ENCODE measurements at places on chromosomes 5 and 9. TPM values are rescaled to one million over a fixed set of nuclear protein-coding genes. Genes with fewer than 3 reads are reported as not detected.

DNA sequence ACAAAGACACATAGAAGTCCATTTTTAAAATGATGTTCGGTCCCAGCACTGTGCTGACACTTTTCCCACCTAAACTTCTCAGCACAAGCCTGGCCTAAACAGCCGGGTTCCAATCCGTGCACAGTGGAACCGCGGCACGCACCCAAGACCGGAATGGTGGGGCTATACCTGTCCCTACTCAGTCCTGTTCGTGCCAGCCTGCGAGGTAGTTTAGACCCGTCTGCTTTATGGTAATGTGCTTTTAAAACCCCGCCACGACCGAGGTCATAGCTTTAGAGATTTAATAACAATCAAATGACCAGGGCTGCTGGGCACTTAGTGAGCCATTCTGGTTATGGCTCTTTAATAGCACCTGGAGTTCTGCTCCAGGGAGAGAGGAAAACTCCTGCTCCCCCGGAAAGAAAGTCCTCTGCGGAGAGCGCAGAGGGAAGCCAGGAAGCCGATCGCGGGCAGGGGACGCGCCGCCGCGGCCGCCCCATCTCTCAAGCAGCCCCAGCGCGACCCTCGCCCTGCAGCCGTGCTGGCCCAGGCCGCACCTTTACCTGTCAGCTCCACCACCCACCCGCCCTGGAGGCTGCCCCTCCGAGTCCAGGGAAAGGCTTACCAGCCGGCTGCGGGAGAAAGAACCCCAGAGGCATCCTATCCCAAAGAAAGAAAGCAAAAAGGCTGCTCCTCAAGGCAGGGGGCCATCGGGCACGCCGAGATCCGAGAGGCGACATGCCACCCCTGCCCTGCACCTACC lies 511 bp downstream of the ARL15 start:
- DNase-seq, result peak; percentile 61

GFI1B gene
- not detected for total RNA-seq

DNA sequence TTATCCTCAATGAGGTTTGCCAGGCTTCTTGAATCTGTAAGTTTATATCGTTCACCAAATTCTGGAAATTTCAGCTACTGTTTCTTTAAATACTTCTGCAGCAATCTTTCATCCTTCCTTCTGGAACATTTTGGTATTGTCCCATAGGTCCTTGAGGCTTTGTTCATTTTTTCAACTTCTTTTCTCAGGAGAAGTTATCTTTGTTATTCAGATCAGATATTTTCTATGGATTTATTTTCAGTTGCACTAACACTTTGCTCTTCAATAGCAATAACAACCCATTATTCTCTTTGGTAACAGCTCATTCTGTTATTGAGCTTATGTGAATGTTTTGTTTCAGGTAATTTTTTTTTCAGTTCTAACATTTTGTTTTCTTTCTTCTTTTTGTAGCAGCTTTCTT lies 13.5 kb downstream of the SNX2 start:
- no peak for DNase-seq

DNA sequence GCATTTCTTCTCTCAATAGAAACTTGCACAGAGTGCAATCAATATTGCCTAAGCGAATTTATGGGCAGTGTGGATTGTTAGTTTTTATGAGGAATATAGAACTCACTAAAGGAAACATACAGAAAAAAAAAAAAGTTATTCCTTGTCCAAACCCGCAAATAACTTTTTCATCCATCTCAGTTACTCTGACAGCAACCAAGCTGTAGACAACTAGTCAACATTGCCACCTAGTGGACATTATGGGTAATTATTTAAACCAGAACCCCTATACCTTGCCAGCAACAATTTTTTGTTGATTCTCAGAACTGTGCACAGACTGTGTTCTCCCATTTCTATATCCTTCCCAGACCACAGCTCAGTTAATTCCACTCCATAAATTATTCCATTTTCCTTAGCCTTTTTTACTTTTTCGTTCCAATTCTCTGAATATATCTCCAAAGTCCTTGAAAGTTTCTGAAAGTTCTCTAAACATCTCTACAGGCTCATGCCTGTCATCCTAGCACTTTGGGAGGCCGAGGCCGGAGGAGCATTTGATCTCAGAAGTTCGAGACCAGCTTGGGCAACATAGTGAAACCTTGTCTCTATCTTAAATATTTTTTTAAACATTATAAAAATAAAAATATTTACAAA lies 2.6 kb upstream of the AFAP1L1 start:
- peak; percentile 81 for DNase-seq

AJM1 gene
- total RNA-seq, result 0.49 TPM

DNA sequence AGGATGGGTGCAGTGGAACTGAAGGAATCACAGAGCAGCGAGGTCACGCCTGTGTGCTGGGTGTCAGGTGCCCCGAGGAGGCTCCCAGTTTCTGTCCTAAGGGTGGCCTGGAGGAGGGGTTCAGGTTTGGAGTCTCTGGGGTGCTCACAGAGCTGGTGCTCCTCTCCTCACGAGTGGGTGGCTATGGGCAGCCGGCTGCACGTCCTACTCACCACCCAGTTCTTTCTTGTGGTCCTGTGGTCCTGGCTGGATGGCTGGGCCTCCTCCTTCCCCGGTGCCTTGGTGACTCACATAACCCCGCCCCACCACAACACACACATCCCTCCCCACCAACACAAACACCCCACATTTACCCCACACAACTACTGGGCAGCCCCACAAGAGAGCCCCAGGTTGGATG lies 9.9 kb upstream of the PTGS1 start:
- DNase-seq, result no peak

GRCh38 chr5:4929092-4929655 lies 211.0 kb upstream of the ADAMTS16 start:
- no peak for DNase-seq

DNA sequence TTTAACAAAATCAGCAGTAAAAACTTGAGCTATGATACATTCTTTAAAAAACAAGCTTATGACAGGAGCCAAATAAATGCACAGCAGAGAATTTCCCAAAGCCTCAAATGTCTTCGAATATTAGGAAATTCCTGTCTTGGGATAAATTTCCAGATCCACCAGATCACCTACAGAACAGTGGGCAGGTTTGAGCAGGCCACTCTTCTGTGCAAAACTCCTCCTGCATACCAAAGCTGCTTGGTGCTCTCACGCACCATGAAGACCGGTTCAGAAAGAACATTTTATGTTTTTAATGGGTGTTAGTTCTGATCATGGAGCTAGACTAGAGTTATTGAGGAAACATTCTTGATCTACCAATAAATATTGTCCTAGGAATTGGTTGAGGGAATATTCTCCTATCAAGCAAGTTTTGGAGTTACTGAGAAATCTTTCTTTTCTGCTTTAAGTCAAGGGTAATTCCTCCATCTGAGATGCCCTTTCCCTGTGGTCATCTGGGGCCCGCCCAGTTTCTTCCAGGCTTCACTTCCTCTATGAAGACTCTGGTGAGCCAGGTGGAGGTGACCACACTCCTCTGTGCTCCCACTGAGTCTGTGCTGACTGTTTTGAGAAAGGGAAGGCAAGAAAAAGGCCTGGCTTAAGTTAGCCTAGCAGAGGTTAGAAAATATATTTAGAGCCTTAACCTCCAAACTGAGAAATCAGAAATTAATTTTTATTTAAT lies 17.9 kb downstream of the TNFSF15 start:
- DNase-seq, result no peak

- DNase-seq, result no peak
Observed at GRCh38 chr9:124820698-124821623, 32.3 kb upstream of the WDR38 start.

DNA sequence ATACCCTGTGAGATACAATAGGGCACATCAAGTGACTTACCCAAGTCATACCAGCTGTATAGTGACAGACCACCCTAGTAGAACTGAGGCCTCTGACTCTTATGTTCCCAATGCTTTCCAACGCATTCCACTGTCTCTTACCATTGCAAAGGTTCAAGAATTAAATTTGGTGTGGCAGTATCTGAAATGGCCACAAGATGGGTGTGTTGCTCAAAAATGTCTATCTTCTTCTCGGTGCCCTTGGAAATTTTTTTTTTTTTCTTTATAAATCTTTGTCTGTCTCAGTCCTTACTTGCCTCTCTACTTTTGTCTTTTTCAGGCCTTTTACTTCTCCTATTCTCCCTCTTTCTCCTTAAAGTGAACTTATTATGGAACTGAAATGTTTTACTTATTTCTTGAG lies 48.4 kb downstream of the GPR21 start:
- peak; percentile 45 for DNase-seq

DNA sequence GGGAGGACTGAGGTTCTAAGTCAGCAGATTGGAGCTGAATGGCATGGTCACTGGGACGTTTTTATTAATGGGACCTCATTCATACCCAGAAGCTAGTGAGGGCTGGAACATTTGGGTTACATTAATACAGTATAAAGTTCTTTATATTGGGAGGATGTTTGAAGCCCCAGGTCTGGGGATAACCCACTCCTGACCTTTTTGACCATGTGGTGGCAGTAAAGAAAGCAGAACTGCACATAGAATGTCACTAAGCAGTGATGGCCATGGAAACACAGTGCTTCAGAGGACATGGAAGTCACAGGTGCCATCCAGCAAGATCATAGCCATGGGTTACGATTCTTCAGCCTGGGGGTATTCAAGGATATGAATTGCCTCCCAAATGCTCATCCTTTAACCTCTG lies 176.0 kb downstream of the ATP10B start:
- no peak for DNase-seq

- no peak for DNase-seq
Observed at GRCh38 chr5:135864503-135865435, 30.3 kb downstream of the SLC25A48 start.

DNA sequence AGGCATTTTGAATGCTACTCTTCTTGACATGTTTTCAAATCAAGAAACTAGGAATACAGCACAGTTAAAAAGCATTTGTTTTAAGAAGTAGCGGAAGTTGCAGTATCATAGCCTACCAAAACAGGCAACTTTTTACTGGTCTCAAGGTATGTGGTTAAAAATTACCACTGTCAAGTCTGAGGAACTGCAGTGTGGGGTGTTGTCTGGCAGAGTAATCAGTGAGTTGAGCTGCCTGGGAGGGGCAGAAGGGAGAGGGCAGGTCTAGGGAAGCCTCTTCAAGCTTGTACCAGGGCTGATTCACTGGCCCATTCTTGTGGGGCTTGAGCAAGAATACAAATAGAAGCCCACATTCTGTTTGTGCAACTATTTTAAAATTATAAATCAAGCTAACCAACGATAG lies 42.4 kb upstream of the SV2C start:
- DNase-seq, result no peak

GRCh38 chr5:167247816-167248215 lies 1043.6 kb upstream of the WWC1 start:
- DNase-seq, result no peak

PLAC8L1 gene
- total RNA-seq, result not detected

DNA sequence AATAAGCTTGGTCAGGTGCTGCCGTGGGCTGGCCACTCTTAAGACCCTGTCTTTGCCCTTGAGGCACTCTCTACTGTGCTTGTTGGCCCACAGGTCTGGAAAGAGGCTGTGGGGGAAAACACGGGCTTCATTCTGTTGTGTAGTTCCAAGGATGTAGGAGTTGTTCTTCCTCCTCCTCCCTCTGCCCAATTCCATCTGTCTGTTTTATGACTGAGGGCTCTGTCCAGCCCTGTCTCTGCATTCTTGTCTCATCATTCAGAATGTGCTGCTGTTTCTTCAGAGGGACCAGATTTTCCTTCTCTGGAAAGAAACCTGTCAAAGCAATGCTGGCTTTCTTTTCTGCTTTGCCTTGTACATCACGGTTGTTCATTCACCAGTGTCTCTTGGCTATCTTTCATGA lies 84.1 kb downstream of the MAP1B start:
- DNase-seq, result no peak

TAF11L6 gene
- total RNA-seq, result not detected

GRCh38 chr5:113336975-113337374 lies 97.8 kb downstream of the TSSK1B start:
- DNase-seq, result peak; percentile 25
